ENCODE measurements at places on chromosomes 13 and 19.

DNA sequence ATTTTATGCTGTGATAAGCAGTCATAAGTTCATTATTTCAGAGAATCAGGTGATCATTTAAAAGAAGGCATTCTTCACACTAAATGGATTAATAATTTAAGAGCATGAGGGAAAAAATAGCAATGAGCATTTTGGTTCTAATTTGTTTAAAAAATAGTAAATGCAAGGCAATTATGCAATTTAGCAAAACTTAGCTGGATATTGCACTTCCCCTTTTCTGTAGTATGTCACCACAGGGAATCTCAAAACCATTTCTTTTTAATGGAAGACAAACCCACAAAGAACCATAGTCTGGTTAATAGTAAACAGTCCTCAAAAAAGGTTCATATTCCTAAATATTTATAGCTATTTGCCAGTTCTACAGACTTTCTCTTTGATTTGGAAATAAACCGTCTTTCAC, 30.2 kb downstream of the COG6 start:
- no peak for DNase-seq

GRCh38 chr13:114059946-114060860, 72.2 kb downstream of the RASA3 start:
- DNase-seq: no peak

DNA sequence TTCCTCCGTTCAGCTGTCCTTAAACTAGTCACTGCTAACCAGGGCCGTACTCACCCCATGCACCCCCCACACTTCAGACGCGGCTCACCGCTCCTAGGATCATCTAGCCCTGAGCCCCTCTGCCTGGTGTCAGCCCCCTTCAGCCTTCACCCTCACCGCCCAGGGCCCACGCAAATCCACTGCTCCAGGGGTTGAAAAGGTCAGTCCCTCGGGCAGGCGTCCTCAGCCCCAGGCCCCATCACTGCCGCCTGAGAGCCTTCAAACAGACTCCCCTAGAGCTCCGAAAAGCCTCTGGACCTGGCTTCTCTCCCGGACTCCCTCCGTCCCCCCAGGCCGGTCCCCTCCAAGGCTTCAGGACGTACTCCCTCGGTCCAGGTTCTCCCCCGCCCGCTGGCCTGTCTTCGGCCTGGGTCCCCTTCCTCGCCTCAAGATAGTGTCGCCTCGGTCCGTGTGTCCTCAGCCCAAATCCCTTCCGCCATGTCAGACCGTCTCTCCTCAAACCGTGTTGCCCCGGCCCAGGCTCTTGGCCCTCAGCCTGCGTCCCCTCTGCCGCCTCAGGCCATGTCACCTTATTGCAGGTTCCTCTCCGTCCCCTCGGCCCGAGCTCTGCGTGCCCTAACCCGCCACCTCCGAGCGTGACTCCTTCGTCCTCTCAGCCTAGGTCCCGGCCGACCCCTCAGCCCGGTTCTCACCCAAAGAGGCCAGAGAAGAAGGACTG, 553 bp downstream of the NAPA start:
- peak; percentile 22 for DNase-seq

DNA sequence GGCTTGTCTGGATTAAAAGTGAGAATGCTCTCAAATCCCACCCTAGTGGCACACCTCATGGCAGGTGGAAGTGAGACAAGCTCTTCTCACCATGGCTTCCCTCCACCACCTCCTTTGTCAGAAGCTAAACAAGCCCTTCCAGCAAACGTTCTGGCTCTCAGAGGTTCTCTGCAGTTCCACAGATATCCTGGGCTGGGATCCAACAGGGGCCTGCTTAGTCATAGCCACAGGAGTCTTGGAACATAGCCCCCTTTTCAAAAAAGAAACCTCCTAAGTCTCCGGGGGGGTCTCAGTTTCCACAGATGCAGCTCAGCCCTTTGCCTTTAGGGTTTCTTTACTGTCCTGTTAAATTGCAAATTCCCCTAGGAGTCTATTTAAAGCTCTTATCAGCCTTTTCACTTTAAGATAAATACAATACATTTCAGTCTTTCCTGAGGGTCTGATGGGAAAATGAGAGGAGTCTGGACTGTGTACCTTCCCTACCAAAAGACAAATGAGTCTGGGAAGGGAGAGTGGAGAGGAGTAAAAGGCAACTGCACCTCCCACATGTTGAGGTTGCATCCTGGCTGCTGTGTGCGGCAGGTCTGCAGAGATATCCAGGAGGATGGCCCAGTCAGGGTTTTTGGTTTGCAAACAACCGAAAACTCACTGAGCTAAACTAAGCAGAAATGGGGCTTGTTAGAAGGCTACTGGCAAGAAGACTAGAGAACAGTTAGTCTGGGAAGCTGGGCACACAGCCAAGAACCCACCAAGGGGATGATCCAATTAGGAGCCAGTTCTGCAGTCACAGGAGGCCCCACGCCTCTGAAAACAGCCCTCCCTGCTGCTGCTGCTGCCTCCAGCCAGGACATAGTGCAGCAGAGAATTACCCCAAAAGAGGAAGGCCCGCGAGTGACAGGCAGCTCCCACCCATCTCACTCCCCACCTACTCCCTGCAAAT, 41.4 kb upstream of the SERP2 start:
- DNase-seq: no peak
